ENCODE measurements at places on chromosomes 5 and 9.

GRCh38 chr5:90020575-90021538 lies 388.7 kb downstream of the CETN3 start:
- no peak for DNase-seq

DNA sequence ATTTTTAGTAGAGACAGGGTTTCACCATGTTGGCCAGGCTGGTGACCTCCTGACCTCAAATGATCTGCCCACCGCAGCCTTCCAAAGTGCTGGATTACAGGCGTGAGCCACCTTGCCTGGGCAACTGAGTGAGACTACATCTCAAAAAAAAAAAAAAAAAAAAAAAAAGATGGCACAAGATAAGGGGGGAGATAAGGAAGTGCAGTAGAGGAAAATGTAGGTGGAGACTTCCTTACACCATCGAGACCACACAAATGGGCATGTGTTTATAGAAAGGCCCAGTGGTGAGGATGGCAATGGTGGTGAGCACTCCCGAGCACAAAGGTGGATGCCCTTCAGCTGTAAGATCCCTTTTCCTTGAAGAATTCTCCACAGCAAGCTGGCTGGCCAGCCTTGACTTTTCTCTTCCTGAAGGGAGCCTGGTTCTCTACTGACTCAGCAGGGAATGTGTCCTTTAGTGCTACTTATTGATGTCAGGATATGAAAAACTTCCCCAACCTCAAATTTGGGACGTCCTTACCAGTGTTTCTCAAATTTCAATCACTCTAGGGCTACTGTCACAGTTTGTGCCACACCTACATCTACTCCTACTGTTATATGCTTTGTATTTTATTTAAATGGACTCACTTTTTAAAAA lies 28.2 kb downstream of the ERGIC1 start:
- DNase-seq, result no peak

DNA sequence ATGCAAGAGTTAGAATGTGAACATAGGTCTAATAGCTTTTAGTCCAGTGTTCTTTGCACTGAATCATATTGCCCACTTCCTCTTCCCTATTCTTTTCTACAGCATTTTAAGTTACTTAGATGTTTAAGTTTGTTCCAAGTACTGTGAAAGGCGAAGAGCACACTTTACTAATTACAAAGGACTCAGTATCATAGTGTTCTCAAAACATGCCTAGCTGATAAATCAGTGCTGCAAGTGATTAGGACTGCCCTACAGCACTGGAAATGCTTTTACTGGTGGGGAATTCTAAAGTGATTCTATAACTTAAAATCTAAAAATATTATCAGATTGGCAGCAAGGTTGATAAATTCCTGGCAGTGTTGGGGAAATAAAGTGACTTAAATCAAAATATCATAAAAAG lies 177.9 kb upstream of the KCNN2 start:
- no peak for DNase-seq

- no peak for DNase-seq
Measured at GRCh38 chr9:20191228-20191840, 402.5 kb upstream of the SLC24A2 start.

DNA sequence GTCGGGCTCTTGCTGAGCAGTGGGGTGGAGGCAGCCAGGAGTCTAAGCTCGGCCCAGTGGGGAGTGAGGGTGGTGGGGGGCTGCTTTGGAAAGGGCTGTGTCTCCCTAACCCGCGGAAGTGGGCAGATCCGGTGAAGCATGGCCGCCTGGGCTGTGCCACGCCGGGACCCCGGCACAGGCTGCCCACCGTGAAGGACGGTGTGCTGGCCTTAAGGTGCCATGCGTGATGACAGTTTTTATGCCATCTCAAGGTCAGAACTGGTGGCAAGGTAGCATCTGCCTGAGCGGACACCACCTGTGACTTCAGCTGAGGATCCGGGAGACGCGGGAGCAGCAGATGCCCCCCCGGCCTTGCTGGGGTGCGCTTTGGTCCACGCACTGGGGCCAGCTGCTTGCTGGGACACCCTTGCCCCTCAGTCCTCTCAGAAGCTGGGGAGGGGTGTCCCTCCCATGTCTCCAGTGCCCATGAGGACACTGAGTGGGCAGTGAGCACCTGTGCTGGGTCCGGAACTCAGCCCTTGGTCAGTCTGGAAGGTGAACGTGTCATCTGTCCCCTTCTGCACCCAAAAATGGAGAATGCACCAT lies 53.9 kb downstream of the AHRR start:
- DNase-seq, result no peak

- no peak for DNase-seq
Measured at GRCh38 chr9:129929496-129930125, 94.4 kb downstream of the USP20 start.

DNA sequence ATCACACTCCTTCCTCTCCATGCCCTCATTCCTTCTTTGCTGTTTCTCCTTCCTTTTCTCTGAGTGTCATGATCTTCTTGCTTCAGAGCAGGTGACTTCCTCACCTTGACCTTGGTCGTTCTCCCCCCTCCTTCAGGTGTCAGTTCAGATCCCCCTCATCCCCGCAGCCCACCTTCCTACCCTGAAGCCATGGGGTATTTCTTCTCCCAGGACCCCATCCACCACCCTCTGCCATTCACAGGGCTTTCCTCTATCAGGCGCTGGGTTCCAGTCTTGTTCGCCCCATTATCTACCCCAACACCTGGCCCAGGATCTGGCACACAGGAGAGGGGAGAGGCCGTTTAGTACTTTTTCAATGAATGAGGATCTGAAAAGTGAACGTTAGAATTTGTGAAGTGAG lies 101.0 kb downstream of the NSG2 start:
- DNase-seq, result no peak

- peak; percentile 39 for DNase-seq
Measured at GRCh38 chr5:141349917-141350619, at the start of gene PCDHGB1. Gene PCDHGB1 (plus strand): TSS chr5:141350099. CDS start chr5:141350261, 162 bp downstream.

DNA sequence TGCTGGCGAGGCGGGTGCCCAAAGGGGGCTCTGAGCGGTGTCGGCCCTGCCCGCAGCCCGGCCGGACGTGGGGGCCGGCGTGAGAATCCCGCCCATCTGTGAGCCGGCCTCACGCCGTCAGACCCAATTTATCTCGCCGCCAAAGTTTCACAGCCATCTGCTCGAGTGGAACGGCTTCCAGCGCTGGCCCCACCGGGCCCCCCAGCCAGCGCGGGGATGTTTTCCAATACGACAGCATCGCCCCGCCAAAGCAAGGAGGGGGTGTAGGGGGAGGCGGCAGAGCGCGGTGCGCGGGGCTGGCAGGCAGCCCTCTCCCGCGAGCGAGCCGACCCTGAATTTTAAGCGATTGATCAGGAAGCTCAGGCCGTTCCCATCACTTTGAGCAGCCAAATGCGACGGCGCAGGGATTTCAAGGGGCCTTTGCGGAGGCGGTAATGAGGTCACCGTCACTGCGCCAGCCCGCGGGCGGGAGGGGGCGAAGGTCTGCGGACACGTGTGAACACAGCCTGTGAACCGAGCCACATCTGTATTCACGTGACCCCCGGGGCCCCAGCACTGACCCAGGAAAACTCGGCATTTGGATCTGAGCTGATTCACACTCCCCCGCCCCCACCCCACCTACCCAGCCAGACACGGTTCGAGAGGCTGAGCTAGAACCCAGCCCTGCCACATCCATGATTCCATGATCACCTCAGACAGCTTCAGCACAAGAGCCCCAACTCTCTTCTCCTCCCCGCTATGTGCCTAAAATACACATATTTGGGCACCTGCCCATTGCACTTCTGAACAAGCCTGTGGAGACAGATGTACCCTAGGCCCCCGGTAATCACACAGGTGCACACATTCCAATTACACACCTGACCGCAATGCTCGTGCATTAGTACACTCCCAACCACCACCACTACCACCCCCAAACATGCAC lies 47.8 kb upstream of the PSD2 start:
- DNase-seq, result no peak

DNA sequence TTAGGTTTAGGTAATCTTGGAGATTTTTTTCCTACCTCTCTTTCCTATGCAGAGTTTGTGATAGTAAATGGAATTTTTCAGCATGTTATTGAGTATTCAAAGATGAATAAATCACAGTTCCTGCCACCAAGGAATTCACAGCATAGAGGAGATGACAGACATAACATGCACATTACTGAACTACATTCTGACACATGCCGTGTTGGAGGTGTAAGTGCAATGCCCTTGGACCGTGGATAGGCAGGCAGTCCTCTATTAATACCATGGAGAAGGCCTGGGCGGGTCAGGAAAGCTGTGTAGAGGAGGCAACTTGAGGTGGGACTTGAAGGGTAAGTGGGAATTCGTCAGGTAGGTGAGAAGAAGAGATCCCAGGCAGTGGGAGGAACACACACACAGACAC lies 43.9 kb downstream of the MCCC2 start:
- no peak for DNase-seq

All from NCI-H1436 (cell line).